ENCODE measurements at places on chromosomes 7 and 10. TPM values are rescaled to one million over a fixed set of nuclear protein-coding genes. Genes with fewer than 3 reads are reported as not detected.

MINDY4 gene
- polyA plus RNA-seq, result 2.5 TPM

DENND11 gene
- polyA plus RNA-seq, result 9.0 TPM

NUTM2E gene
- not detected for polyA plus RNA-seq

VPS41 gene
- 11.8 TPM for polyA plus RNA-seq

GRM3 gene
- not detected for polyA plus RNA-seq

HDAC9 gene
- polyA plus RNA-seq, result 6.2 TPM

FOXI2 gene
- polyA plus RNA-seq, result not detected

INHBA gene
- polyA plus RNA-seq, result 1.3 TPM

FAM24B gene
- 1.5 TPM for polyA plus RNA-seq

ABCB1 gene
- polyA plus RNA-seq, result 0.90 TPM

GPER1 gene
- polyA plus RNA-seq, result 9.9 TPM

PVRIG gene
- polyA plus RNA-seq, result not detected

PHYHIPL gene
- polyA plus RNA-seq, result 2.3 TPM

DLX6 gene
- not detected for polyA plus RNA-seq

SKIDA1 gene
- polyA plus RNA-seq, result 0.52 TPM

ITIH5 gene
- polyA plus RNA-seq, result 7.9 TPM

PDK4 gene
- 182 TPM for polyA plus RNA-seq

NPFFR1 gene
- polyA plus RNA-seq, result 0.01 TPM

NPC1L1 gene
- polyA plus RNA-seq, result 0.34 TPM

OGDHL gene
- polyA plus RNA-seq, result 0.11 TPM

HTRA1 gene
- 76.1 TPM for polyA plus RNA-seq

INMT gene
- 191 TPM for polyA plus RNA-seq

CCDC172 gene
- not detected for polyA plus RNA-seq

LRGUK gene
- polyA plus RNA-seq, result 0.19 TPM

GLI3 gene
- polyA plus RNA-seq, result 6.5 TPM

STEAP4 gene
- polyA plus RNA-seq, result 60.6 TPM
